ENCODE measurements at places on chromosomes 11 and 22.

GRCh38 chr22:35229865-35230264 lies 27.4 kb upstream of the HMGXB4 start:
- no peak for DNase-seq

- no peak for DNase-seq
Measured at GRCh38 chr11:80621871-80622270, 1181.0 kb upstream of the TENM4 start.

- DNase-seq, result no peak
Measured at GRCh38 chr11:14267861-14268635, 90.9 kb downstream of the RRAS2 start.

- no peak for DNase-seq
Measured at GRCh38 chr11:114274637-114275036, 21.6 kb upstream of the NNMT start.

- no peak for DNase-seq
Measured at GRCh38 chr11:70402016-70402415, 3.7 kb downstream of the CTTN start.

DNA sequence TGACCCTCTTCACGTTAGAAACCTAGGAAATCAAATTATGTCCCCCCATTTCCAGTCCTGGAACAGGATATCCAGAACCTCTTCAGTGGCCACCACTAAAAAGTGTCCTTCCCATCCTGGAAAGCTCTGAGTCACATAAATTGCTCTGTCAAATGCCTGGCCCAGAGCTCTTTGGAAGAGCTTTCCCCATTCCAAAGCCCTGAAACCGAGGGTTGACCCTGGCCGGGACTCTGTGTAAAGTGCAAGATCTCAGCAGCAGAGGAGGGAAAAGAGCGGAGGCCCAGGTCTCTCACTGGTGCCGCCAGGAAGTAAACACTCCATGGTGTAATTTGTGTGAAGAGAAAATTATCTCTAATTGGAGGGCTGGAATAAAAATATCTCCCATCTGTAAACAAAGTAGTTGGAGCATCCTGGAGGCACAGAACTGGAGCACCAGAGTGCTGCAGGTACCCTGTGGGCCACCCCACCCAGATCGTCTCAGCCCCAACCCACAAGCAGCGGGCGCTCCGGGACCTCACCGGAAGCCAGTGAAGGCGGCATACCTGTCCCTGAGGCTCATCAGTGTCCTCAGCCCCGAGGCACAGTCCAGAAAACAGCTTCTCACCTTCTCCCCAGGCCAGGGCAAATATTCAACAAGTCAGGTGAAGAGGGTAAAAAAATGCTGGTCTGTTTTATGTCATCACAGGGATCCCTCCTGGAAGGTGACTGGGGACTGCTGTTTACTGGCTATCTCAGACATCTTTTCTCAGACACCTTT lies 4.7 kb upstream of the JAM3 start:
- no peak for DNase-seq

Data from activated CD8-positive, alpha-beta memory T cell treated with anti-CD3 and anti-CD28 coated beads for 1 hour (primary cell).